NCI-H69 (cell line): ENCODE measurements at places on chromosomes 11 and 22.

- no peak for DNase-seq
Measured at GRCh38 chr11:16096336-16096735, 260.0 kb downstream of the SOX6 start.

- no peak for DNase-seq
Measured at GRCh38 chr11:1502168-1502953, 15.8 kb upstream of the MOB2 start.

DNA sequence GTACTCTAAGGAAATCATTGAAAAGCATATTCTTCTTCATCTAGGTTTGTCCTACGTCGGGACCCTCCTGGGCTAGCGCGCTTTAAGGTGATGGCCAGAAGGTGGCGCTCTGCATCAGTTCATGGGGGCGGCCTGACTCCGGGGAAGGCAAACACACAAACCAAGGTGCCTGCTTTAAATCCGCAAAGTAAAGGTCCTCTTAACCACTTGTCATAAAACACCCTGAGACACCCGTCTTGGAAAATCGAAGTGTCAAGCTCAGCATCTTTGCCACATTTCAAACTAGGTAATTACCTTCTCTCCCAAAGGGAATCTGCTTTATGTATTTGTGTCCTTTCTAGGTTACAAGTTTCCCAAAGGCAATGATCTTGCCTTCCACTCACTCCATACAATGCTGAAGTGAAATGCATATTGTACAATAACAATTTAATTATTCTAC, 33.9 kb downstream of the LMO2 start:
- DNase-seq: peak; percentile 85

DNA sequence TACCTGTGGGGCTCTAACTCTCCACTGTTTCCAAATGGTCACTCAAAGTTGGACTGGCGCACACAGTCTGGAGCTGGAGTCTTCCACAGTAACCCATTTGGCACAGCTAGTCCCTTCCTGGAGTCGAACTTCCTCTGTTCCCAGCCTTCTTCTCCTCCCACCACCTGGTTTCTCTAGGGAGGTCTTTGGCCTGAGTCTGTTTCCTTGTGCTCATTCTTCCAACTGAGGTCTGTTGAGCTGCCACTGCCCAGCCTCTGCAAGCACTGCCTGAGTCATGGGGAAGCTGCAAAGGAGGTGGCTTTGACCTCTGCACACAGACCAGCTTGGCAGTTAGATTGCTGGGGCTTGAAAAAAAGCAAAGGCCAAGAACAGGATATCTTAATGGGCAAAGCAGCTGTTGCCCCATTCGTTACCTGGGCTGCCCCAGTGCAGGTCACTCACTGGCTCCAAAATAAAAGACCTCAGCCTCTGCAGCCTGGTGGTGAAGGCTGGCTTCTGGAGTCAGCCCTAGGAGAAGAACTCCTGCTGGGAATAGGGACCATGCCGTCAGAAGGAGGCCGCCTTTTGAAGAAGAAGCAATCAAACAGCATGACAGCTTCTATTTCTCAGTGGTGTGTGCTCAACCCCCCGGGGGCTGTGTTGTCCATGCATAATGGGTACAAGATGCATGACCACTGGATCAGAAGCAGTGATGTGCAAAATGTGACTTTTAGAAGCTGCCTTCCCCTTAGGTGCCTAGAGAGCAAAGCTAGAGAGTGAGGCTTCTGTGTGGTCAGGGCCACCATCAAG, 3.0 kb downstream of the ADAMTS15 start:
- DNase-seq: no peak

- DNase-seq: no peak
Measured at GRCh38 chr11:126561327-126561893, 205.9 kb downstream of the ST3GAL4 start.

DNA sequence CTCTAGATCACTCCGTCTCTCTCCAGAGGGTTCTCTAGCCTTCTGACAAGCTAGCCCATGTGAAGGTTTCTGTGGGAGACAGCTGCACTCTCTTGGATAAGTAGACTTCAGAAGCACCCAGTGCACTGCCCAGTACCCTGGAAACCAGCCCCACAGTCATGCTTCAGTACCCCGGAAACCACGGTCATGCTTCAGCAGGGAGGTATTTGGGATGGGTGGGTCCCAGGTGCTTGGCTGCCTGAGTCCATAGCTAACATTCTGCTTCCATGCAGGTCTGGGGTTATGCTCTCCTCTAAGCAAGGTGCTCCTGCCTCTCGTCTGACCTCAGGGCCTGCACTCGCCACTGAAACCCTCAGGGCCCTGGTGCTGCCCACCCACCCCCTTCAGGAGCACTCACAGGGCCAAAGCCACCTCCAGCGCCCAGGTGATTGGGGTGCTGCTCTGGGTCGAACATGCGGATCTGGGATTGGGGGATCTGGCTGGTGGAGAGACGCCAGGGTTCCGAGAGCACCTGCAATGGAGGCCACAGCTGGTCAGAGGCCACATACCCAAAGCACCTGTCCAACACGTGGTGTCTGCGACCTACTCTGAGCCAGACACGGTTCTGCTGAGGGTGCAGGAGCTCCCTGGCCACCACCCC, 7.3 kb upstream of the SYCE3 start:
- DNase-seq: no peak

DNA sequence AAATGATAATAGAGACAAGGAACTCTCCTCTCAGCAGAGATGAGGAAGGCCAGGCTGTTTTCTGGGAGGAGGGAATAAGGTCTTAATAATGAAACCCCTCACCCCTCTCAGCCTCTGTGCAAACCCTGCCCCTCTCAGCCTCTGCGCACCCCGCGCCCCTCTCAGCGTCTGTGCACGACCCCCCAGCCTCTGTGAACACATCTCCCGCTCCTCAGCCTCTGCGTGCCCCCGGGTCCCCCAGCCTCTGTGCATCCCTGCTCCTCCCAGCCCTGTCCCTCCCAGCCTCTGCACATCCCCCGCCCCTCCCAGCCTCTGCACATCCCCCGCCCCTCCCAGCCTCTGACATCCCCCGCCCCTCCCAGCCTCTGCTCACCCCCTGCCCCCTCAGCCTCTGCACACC, 837.8 kb downstream of the TBC1D22A start:
- DNase-seq: no peak

DNA sequence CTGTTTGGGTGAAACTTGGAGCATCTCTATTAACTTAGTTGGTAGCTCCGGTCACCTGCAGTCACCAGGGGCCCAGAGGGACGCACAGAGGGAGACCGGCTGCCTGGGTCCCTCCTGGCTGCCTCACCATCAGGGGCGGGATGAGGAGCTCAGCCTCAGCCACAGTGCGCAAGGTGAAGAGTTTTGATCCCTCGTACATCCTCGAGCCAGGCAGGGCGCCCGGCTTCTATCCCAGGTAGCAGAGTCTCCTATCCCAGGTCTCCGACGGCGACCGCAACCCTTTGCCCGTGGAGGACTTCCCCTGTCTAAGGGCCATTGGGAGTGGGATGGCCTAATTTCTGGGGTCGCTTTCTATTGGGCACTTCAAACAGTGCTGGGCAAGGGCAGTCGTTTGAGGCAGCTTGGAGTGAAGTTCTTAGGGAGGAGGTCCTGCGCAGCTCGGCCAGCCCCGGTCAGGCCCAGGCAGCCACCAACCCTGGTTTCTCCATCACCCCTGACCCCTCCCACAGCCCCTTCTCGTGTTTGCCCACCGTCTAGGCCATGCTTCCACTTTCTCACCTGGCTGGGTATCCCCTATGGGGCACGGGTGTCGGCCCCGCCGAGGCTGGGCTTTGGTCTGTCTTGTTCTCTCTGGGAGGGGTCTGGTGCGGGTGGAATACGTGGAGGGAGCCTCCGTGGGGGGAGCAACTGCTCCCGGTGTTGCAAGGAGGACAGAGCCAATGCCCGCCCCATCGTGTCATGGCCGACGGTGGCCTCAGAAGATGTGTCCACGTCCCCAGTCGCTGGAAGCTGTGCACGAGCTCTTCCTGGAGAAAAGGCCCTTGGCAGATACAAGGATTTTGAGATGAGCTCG, 3.6 kb upstream of the MRGPRG start:
- no peak for DNase-seq

GRCh38 chr11:75996523-75997442, 181.8 kb downstream of the UVRAG start:
- DNase-seq: peak; percentile 26

DNA sequence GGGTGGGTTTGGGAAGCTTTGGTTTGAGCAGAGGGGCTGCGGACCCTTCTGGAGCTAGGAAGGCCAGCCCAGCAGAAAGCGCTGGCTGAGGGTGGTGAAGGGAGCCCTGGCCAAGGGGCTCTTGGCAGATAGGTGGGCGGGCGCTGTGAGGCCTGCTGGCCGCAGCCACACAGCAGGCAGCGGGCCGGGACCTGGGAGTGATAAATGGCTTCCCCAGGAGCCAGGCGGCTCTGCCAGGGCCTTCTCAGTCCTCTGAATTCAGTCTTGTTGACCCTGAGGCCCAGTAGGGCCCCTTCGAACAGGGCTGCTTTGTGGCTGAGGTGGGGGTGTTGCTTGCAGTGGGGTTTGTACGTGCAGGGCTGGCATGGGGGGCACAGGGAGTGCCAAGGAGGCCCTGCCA, 33.4 kb upstream of the H19 start:
- no peak for DNase-seq
